ENCODE measurements at places on chromosomes 7 and 10.
A peak's percentile ranks its signal among the peaks of the same experiment; 100 is the strongest.

DNA sequence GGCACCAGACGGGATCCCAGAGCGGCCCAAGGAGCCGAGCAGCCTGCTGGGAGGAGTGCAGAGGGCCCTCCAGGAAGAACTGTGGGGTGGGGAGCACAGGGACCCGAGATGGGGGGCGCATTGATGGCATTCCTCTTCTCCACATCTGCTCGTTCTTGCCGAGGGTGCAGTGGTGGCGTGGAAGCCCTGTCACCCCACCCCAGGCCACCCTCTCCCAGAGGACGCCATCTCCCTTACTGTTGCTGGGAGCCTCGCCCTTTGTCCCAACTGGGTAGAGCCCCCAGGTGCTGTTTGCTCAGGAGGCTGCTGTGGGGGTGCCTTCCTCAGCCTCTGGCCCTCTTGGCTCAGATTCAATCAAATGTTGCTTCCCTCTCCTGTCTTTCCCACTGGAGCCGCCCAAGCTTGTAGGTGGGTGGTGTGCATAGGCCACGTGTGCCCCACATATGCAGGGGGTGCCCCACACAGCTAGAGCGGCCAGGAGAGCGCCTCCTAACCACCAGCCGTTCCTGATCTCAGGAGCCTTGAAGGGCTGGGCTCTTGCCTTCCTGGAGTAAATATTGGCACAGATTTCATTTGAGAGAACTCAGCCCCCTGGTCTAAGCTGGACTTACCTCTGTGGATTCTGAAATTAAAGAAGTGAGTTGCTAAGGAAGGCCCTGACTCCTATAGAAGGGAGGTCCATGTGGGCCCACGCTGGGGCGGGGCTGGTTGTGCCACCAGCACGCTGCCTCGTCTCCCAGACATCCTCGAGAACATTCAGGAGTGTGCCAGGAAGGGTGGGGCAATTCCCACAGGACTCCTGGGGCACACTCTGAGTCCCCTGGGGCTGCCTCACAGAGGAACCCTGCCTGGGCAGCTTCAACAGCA, 39.2 kb downstream of the ZNF467 start:
- no peak for DNase-seq

DNA sequence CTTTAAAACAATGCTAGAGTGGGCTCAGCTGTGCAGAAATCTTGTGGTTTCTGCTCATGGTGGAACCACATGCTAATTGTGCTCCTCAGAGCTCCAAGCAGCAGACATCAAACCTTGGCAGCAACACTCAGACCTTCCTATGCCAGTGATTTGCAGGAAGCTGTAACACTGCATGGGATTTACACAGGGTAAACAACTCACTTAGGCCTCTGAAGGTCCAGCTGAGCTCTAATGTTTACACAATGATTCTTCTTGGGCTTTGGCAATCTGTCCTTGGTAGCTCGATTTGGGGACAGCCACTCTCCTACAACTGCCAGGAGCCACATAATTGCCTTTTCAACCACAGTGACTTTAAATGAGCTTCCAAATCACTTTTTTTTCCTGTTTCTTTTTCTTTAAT, 97.7 kb upstream of the PDLIM1 start:
- DNase-seq = no peak

- DNase-seq = no peak
Observed at GRCh38 chr10:75712242-75712880, 280.9 kb downstream of the LRMDA start.

- DNase-seq = peak; percentile 4
Observed at GRCh38 chr7:43232366-43232765, 119.9 kb downstream of the HECW1 start.

DNA sequence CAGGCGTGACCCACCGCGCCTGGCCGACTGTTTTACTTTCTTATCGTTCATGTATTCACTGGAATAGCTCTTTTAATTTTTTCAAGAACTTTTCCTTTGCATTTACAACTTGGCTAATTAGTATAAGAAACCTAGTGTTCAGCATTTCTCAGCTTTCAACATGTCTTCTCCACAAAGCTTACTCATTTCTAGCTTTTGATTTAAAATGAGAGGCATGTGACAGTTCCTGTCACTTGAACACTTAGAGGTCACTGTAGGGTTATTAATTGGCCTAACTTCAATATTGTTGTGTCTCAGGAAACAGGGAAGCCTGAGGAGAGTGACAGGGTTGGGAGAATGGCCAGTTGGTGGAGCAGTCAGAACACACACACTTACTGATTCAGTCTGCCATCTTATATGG, 125.1 kb upstream of the GPR22 start:
- no peak for DNase-seq

GRCh38 chr7:3683546-3684539, 382.8 kb downstream of the SDK1 start:
- DNase-seq = no peak

DNA sequence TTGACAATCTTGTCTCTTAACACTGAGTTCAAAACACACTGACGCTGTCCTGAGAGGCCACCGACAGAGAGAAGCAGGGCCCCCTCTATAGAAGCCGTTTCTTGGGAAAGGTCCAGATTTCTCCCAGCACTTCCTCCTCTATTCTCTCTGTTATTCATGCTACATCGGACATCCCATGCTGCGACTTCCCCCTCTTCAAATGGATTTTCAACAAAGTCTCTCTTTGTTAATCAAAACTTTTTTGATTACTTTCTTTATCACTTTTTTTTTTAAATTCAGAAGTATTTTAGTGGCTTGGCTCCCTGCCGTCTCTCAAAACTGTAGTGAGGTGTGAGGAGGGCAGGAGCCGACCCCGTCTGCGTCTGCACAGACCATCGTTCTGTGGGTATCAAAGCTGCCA, 298.9 kb upstream of the PITRM1 start:
- no peak for DNase-seq

- peak; percentile 27 for DNase-seq
Observed at GRCh38 chr7:34104992-34105391, 199.7 kb downstream of the BMPER start.

DNA sequence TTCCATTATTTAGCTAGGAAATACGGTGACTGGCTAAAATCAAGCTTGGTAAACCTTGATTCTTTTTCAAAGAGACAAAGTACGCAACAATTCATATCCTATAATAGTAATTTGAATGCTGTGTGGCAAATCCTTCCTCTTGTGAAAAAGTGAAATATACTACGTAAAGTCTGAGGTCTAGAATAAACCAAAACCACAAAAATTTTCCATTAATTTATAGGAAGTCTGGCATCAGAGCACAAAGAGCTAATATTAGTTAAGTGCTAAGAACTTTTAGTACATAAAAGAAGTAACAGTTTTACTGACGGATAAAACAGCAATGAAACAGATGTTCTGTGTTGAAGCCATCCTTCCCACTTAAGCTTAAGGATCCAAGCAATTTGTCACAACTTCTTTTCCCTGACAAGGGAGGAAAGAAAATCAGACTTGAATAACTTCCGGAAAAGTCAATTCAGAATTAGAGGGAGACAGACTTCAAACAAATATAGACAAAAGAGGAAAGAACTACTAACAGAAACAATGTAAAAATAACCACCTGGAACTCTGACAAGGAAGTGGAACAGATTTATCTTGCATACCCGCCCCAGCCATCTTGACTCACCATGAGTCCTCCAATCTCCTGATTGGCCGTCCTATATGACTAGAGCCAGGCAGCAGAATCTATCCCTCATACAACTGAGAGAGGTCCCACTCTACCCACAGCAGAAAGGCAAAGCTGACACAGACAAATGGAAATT, 34.6 kb downstream of the RHEB start:
- DNase-seq = peak; percentile 77

DNA sequence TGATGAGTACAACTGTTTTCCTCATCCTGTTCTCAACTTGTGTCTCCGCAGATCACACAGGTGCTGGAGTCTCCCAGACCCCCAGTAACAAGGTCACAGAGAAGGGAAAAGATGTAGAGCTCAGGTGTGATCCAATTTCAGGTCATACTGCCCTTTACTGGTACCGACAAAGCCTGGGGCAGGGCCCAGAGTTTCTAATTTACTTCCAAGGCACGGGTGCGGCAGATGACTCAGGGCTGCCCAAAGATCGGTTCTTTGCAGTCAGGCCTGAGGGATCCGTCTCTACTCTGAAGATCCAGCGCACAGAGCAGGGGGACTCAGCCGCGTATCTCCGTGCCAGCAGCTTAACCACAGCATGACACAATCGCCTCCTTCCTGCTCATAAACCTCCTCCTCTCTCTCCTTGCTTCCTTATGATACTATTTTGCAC, 126.7 kb upstream of the PRSS58 start:
- no peak for DNase-seq

GRCh38 chr7:143016996-143017395, 9.9 kb downstream of the OR9A2 start:
- DNase-seq = no peak

- no peak for DNase-seq
Observed at GRCh38 chr10:48455055-48455391, 148.5 kb downstream of the MAPK8 start.
